ENCODE measurements at places on chromosomes 2 and 18. TPM values are rescaled to one million over a fixed set of nuclear protein-coding genes. Genes with fewer than 3 reads are reported as not detected.

GRCh38 chr2:138596403-138596802 is 94.8 kb downstream of the SPOPL start:
- peaks cover 5% of the 10 kb centered on the region for H3K4me1 ChIP-seq
- no peak overlapping the region for H3K27ac ChIP-seq
- H3K4me3 ChIP-seq, result no peak overlapping the region
- no peaks in the 10 kb centered on the region for H3K27me3 ChIP-seq

The GPBAR1 gene
- 0.14 TPM for total RNA-seq

DNA sequence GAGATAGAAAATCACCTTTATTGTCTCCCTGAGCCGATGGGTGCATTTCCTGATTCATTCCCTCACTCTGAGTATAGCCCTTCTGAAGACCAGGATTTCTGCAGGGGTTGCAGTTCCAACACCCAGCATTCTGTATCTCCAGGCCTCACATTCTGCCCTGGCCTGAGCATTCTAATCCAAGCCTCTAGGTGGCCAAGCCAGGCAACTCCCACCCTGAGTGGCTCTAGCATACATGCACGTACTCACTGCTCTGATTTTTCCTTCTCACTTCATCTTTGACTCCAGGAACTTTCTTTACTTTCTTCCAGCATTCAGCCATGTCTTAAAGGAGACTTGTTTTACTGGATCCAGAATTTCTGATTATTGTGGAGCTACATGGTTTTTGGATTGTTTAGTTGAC is 100.7 kb upstream of the STK39 start:
- no peaks in the 10 kb centered on the region for H3K36me3 ChIP-seq
- DNase-seq, result no peak
- H3K27me3 ChIP-seq, result no peaks in the 10 kb centered on the region
- peak overlapping the region; percentile 73 for H3K27ac ChIP-seq

The CFAP65 gene
- total RNA-seq, result 0.93 TPM

The POMC gene
- total RNA-seq, result 0.54 TPM

DNA sequence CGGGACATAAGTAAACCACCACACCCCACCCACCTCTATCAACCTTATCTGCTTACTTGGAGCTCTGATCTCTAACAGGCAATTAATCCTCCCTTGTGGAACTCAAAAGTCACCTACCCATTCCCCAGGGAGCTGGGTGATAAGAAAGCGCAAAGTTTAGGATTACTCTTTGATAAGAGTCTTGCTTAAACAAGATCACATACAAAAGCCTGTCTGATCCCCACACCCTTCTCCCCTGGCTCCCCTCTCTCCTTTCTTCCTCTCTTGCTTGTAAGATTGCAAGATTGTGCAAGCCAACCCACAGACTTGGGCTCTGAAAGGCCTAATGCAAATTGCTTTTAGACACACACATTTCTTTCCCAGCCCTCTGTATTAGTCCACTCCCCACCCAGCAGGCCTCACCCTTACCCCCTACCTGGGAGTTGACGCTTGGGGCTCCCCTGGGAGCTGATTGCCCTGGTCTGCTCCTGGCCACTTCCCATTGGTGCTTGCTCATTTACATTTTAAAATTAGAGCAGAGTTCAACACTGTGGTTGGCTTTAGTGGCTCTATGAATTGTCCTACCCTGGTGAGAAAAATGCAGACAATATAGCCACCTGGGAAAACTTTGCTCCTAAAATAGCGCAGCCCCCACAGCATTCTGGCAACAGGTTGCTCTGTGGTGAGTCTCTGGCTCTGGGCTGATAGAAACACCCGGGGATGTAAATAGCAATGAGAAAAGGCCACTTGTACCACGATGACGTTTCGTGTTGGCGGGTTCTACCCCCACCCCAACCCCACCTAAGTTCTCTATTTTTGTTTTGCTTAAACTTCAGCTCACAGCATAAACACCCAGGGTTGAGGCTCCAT is 92.8 kb upstream of the MSH2 start:
- peak overlapping the region; percentile 59 for H3K27ac ChIP-seq
- DNase-seq, result no peak
- no peaks in the 10 kb centered on the region for H3K27me3 ChIP-seq
- H3K4me3 ChIP-seq, result no peak overlapping the region
- H3K36me3 ChIP-seq, result no peaks in the 10 kb centered on the region

GRCh38 chr2:142422041-142422440 is 291.2 kb upstream of the LRP1B start:
- H3K27me3 ChIP-seq, result no peaks in the 10 kb centered on the region
- no peak for DNase-seq
- no peak overlapping the region for H3K27ac ChIP-seq

GRCh38 chr2:65504201-65504600 is 71.8 kb upstream of the SPRED2 start:
- no peak overlapping the region for H3K4me3 ChIP-seq
- H3K27me3 ChIP-seq, result no peaks in the 10 kb centered on the region
- H3K27ac ChIP-seq, result no peak overlapping the region
- H3K4me1 ChIP-seq, result no peaks in the 10 kb centered on the region
- no peak for DNase-seq

- H3K27ac ChIP-seq, result no peak overlapping the region
- H3K36me3 ChIP-seq, result no peaks in the 10 kb centered on the region
- H3K4me1 ChIP-seq, result no peaks in the 10 kb centered on the region
- no peaks in the 10 kb centered on the region for H3K27me3 ChIP-seq
- no peak for DNase-seq
Measured at GRCh38 chr18:6249170-6249569, 165.5 kb downstream of the L3MBTL4 start.

DNA sequence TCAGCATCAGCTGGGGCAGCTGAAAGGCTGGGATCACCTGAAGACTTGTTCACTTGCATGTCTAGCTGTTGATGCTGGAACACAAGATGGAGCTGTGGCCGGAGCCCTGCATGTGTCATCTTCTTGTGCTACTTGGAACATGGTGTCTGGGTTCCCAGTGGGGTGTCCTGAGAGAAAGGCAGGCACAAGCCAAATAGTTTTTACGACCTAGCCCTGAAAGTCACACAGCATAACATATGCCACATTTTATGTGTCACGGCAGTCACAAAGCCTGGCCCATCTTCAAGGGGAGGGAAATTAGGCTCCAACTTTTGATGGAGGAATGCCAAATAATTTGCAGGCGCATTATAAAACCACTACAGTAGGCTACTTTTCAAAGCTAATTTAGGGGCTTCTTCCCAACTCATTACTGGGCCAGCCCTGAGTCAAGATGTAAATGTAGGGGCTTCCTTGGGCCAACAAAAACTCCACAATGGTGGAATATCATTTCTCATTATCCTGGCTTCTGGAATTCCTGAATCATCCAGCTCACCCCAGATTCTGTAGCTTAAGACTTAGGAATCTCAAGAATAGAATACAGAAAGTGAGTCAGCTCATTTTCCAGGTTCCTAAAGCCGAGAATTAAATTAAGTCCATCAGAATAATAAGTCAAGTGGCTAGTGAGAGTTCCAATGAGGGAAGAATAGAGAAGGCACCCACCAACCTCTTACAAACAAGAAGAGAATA is 543.0 kb downstream of the TNS1 start:
- no peaks in the 10 kb centered on the region for H3K27me3 ChIP-seq
- H3K4me3 ChIP-seq, result no peak overlapping the region
- H3K36me3 ChIP-seq, result no peaks in the 10 kb centered on the region
- no peak overlapping the region for H3K27ac ChIP-seq
- peaks cover 20% of the 10 kb centered on the region for H3K4me1 ChIP-seq

GRCh38 chr2:134119117-134119712 is 134.7 kb upstream of the MGAT5 start:
- H3K4me3 ChIP-seq, result peak overlapping the region; percentile 94
- no peak for DNase-seq
- peaks cover 26% of the 10 kb centered on the region for H3K4me1 ChIP-seq
- peak overlapping the region; percentile 38 for H3K27ac ChIP-seq
- peaks cover 23% of the 10 kb centered on the region for H3K27me3 ChIP-seq
- no peaks in the 10 kb centered on the region for H3K36me3 ChIP-seq

DNA sequence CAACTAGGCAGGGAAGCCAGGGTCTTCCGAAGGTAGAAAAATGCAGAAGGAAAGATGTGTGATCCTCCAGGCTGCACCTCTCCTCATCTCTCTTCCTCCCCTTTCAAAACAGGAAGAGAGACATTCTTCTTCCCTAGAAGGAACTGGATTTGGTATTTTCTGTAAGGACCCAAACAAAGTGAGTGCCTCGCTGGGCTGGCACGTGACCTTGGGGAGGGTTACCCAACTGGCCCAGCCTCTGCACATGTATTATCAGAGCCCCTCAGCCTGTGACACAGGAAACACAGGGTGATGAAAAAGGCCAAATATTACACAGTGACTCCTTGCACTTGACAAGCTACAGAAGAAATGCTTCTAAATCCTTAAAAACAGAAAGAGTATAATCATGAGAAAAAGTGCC is 2.3 kb downstream of the HJURP start:
- no peaks in the 10 kb centered on the region for H3K27me3 ChIP-seq
- H3K36me3 ChIP-seq, result peaks cover 27% of the 10 kb centered on the region
- DNase-seq, result no peak
- no peak overlapping the region for H3K27ac ChIP-seq
- peak overlapping the region; percentile 99 for H3K4me3 ChIP-seq
- peaks cover 46% of the 10 kb centered on the region for H3K4me1 ChIP-seq

- H3K4me1 ChIP-seq, result peaks cover 28% of the 10 kb centered on the region
- peak; percentile 6 for DNase-seq
- no peak overlapping the region for H3K27ac ChIP-seq
- H3K4me3 ChIP-seq, result no peak overlapping the region
- H3K36me3 ChIP-seq, result no peaks in the 10 kb centered on the region
- no peaks in the 10 kb centered on the region for H3K27me3 ChIP-seq
Measured at GRCh38 chr18:37668971-37669747, 103.6 kb upstream of the CELF4 start.

DNA sequence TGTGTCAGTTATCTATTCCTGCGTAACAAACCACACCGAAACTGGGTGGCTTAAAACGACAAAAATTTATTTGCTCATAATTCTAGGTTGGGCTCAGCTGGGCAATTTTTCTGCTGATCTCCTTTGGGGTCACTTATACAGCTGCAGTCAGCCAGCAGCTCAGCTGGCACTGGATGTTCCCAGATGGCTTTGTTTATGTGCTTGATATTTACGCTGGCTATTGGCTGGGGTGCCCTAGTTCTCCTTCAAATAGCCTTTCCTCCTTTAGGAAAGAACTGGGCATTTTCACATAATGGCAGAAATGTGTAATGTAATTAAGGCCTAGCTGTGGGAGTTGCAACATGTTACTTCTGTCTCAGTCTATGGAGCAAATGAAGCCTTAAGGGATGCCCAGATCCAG is 142.2 kb downstream of the B3GNT2 start:
- H3K36me3 ChIP-seq, result no peaks in the 10 kb centered on the region
- no peak for DNase-seq
- H3K4me3 ChIP-seq, result no peak overlapping the region
- peaks cover 10% of the 10 kb centered on the region for H3K4me1 ChIP-seq

DNA sequence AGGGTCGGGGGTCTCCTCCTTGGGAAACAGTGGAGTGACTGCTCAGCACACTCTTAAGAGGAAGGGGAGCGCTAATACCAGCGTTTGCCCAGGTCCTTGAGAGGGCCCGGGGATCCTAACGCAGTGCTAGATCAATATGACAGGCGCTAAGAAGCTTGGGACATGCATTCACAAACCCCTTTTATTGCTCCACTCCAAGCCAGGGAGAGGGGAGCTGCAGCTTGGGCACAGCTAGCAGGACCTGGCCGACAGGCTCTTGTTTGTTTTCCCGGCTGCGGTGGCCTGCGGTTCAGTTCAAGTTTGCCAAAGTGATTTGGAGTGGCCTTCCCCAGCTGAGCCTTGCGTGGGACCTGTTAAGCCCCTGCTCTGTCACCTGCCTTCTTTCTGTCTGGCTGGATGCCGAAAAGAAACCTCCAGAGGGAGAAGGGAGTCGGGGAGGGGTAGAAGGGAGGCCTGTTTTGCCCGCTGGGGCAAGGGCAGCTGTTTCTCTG is 152.1 kb downstream of the GLI2 start:
- H3K4me3 ChIP-seq, result peak overlapping the region; percentile 24
- H3K27ac ChIP-seq, result peak overlapping the region; percentile 79
- H3K4me1 ChIP-seq, result peaks cover 76% of the 10 kb centered on the region
- no peaks in the 10 kb centered on the region for H3K27me3 ChIP-seq
- no peaks in the 10 kb centered on the region for H3K36me3 ChIP-seq

The GCKR gene
- total RNA-seq, result 0.42 TPM

- no peaks in the 10 kb centered on the region for H3K27me3 ChIP-seq
- peak overlapping the region; percentile 83 for H3K27ac ChIP-seq
- DNase-seq, result no peak
Measured at GRCh38 chr2:190879474-190880377, 895 bp upstream of the GLS start.

GRCh38 chr18:42183746-42184145 is 228.7 kb downstream of the PIK3C3 start:
- no peaks in the 10 kb centered on the region for H3K36me3 ChIP-seq
- DNase-seq, result no peak
- no peaks in the 10 kb centered on the region for H3K27me3 ChIP-seq
- H3K27ac ChIP-seq, result peak overlapping the region; percentile 86
- H3K4me1 ChIP-seq, result peaks cover 14% of the 10 kb centered on the region
- H3K4me3 ChIP-seq, result no peak overlapping the region

The NAGK gene
- total RNA-seq, result 70.3 TPM

GRCh38 chr2:143607231-143608062 is 478.2 kb downstream of the ARHGAP15 start:
- H3K27ac ChIP-seq, result peak overlapping the region; percentile 98
- no peaks in the 10 kb centered on the region for H3K36me3 ChIP-seq
- peak; percentile 13 for DNase-seq
- H3K4me1 ChIP-seq, result peaks cover 77% of the 10 kb centered on the region
- peak overlapping the region; percentile 71 for H3K4me3 ChIP-seq
- no peaks in the 10 kb centered on the region for H3K27me3 ChIP-seq

The SNORC gene
- 3.0 TPM for total RNA-seq

DNA sequence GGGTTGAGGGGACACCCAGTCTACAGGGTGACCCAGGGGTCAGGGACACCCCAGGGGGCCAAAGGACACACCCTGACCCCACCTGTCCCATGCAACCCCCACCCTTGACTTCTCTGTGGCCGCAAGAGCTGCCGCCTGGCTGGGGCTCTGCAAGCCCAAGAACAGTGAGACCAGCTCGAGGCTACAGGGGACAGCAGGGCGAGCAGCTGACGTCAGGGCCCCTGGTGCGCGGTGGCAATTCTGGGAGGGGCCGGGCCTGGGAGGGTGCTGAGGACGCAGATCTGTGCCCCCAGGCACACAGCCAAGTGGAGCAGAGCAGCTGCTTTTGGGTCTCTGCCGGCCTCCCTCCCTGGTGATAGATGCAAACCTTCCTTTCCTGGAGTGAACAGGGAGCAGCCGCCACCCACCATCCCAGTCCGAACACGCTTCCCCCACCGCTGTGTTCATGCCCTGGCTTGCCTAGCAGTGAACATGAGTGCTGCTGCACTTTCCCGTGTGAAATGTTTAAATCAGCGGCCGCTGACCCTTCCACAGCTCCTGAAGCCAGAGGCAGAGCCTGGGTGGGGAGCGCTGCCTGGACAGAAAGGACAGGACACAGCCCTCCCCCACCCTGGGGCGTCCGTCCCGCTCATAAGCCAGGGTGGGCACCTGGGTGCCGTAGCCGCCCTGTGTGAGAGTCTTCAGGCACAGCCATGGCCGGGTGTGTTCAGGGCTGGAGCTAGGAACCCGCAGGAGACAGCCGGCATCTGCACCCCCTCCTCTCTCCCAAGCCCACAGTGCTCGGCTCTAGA is 46.9 kb downstream of the SLC66A2 start:
- no peak for DNase-seq
- no peak overlapping the region for H3K4me3 ChIP-seq
- H3K27ac ChIP-seq, result no peak overlapping the region
- H3K36me3 ChIP-seq, result peaks cover 44% of the 10 kb centered on the region
